ENCODE measurements at places on chromosomes 16 and 17.

GRCh38 chr16:30923554-30924075 is at the start of gene FBXL19:
FBXL19 (plus strand) TSS chr16:30923572; CDS start chr16:30925755, 2,183 bp downstream.
- DNase-seq = no peak

DNA sequence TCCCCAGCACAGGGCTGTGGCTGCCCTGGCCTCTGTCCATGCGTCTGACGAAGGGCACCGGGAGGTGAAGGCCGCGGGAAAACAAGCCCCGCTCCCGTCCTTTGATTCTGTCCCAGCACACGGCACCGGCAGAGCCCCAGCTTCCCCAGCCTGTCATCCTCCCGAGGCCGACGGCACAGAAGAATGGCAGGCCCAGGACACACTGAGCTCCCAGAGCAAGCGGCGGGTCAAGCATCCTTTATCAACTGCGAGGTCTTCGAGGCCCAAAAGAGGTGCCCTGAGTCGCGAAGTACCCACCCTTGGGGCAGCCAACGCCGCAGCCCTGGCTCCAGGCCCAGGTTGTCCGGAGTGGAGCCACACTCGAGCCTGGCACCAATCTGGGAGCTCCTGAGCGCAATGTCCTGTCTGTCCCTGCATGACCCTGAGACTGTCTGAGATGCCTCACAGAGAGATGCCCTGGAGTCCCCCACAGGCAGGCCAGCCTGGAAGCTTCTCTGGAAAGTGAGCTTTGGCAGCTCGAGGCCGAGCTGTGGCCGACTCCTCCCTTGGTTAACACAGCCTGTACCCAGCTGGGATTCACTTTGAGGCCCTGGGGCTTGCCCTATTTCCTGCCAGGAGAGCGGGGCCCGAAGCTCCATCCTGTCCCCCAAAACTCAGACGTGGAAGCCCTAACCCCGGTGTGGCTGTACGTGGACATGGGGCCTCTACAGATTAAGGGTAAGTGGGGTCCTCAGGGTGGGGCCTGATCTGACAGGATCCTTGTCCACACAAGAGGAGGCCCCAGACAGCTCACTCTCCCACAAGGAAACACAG is 23.3 kb downstream of the SLC7A5 start:
- DNase-seq = no peak

DNA sequence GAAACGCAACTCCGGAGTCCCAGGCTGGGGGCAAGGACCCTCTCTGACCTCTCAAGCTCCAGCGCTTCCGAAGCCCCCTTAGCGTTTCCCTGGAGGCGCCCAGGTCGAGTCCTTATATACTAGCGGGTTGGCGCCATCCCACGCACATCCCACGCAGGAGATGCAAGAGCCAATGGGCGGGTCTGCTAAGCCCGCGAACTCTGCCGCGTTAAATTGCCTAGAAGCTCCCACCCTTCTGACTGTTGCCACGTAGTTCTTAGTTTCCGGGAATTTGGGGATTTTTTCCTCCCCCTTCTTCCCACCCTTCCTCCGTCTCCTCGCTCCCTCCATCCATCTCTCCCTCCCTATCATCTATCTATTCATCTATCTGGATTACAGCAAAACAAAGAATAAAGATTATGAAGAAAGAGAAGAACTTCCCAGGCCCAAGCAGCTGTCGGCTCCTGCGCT is at the start of gene SLFN11:
TSS of gene SLFN11 (minus strand) at position 88 of the 450 bp plus-strand sequence. CDS start 9,814 bp downstream, outside the sequence.
- peak; percentile 94 for DNase-seq

- DNase-seq = no peak
Observed at GRCh38 chr16:58031016-58031800, 5.7 kb downstream of the MMP15 start.

DNA sequence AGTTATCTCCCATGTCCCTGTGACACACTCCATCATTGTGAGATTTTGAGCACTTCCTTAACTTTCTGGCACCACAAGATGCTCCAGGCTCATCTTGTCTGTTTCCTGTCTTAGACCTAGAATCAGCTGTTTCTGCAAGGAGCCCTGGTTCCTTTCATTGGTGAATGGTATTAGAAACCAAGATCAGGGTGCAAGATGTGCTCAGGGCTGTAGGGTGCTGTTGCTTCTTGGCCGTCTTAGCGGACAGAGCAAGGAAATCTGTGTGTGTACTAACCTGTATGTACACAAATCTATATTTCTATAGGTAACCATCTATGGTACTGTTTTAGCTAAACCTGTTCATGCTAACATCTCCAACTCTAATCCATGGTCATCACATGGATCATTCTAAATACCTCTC is 8.1 kb upstream of the PRM1 start:
- DNase-seq = no peak

GRCh38 chr17:41730479-41730878 is 4.0 kb downstream of the HAP1 start:
- DNase-seq = no peak

DNA sequence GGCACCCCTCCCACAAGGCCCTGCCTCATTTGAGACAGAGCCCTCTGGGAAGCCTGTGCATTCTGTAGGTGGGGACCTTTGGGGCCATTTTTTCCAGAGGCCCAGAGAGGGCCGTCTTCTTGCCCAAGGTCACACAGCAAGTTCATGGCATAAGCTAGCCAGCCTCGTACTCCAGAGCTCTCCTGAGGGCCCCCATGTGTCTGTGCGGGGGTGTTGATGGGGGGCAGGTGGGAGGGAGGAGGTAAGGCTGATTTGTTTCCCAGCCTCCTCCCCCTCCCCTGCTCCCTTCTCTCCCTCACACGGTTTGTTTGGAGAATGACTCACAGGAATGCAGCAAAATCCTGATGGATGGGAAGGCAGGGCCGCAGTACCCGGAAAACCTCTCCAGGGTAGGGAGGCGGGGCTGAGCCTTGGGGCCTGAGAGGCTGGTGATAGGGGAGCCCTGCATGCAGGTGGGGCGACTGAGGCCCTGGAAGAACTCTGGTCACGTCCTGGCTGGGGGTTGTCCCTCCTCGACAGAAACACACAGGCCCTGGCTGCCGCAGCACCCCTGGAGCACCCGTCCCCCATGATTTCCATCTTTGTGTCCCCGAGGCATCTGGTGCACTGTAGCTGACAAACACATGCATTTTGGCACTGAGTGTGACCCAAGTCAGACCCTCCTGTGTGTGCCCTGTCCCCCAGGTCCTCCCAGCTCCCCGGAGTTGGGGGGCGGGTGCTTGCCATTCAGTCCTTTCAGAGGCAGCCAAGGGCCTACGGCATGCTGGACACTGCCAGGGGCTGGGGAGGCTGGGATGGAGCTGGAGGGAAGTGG is 29.7 kb downstream of the RAI1 start:
- peak; percentile 45 for DNase-seq

DNA sequence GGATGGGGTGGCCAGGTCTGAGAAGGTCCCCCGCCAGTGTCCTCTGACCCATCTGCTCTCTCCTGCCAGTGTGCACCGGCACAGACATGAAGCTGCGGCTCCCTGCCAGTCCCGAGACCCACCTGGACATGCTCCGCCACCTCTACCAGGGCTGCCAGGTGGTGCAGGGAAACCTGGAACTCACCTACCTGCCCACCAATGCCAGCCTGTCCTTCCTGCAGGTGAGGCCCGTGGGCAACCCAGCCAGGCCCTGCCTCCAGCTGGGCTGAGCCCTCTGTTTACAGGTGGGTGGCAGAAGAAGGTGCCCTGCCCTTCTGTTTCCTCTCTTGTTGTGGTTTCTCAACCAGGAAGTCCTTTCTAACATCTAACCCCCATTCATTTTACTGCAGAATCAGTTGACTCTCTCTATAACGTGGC is 7.1 kb downstream of the ERBB2 start:
- no peak for DNase-seq

DNA sequence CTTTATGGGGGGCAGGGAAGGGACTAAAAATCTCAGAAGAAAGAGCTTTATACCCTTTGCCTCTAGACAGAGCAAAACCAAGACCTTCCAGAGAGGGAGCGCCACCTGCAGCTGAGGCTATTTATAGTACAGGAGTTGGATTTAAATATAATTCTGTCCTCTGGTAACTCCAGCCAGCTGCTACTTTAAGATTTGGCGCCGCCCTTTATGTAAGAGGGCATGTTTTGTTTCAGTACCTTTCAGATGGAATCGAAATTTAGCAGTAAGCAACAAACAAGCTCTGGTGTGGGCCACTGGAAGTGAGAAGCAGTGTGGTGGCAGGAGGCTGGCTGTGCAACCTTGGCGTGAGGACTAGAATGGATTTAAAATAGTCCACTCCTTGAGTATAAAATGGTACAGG is 5.2 kb upstream of the GUCY2D start:
- no peak for DNase-seq

GRCh38 chr16:66701516-66701915 is 5.0 kb upstream of the CMTM4 start:
- DNase-seq = no peak

DNA sequence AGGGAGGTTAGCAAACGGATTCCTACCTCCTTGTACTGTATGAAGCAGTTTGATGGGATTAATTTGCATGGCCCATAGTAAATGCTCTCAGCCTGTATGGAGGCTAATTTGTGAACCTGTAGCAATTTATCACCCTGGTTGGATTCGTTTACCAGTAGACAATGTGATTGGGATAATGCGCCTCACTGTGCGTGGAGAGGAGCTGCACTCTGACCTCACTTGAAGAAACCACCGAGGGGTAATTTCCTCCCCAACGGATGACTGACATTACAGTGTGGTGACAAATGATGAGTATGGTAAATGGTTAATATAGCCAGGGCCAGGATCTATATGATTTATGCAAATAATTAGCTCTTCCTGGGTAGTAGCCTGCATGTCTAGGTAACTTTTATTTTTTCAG is 479.1 kb upstream of the RBFOX1 start:
- DNase-seq = no peak

- DNase-seq = no peak
Observed at GRCh38 chr17:75931062-75931461, 9.8 kb downstream of the FBF1 start.

- DNase-seq = no peak
Observed at GRCh38 chr17:56883616-56884015, 30.2 kb downstream of the TRIM25 start.

GRCh38 chr17:46046957-46047356 is 47.9 kb downstream of the STH start:
- no peak for DNase-seq

DNA sequence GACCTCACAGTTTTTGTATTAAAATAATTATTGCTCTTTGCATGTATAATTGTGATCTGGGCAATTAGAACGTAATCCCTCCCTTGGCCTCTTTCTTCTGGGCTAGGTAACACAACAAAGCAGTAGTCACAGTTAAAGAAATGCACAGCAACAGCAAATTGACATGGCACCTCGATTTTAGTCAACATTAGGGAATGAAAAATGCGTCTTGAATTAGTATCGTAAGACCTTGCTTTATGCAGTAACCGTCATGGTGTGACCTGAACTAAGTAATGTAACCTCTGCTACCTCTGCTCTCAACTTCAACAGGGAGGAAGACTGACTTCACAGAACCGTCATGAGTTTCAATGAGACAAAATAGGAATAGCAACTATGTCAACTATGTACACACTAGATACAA is 265.4 kb upstream of the MAF start:
- DNase-seq = no peak

GRCh38 chr16:50360779-50361178 is 8.0 kb downstream of the BRD7 start:
- DNase-seq = no peak

GRCh38 chr17:39639043-39639442 is 2.1 kb downstream of the STARD3 start:
- no peak for DNase-seq
